NCI-H1092 (cell line): ENCODE measurements at places on chromosomes 7 and 10.

GRCh38 chr7:68288144-68288593 lies 1291.5 kb downstream of the TYW1 start:
- DNase-seq = peak; percentile 45

DNA sequence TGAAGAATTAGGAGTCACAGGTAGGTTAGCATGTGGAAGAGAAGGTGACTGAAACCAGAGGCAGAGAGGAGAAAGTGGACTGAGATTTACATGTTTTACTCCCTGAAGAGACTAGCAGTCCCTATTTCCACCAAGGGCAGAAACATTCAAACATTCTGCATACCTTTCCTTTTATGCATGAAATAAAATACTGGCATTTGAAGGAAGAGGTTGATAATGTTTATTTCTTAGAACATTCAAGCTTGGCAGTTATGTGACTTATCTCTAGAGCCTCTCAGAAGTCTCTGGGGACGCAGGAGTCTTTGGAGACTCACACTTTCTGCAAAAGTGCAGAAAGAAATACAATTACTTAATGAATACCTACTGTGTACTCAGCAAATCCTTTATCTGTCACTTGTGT lies 507.1 kb upstream of the C7orf33 start:
- DNase-seq = no peak

GRCh38 chr7:22121702-22122474 lies 176.2 kb upstream of the CDCA7L start:
- no peak for DNase-seq

- no peak for DNase-seq
Measured at GRCh38 chr10:131820626-131821025, 80.2 kb upstream of the PPP2R2D start.

DNA sequence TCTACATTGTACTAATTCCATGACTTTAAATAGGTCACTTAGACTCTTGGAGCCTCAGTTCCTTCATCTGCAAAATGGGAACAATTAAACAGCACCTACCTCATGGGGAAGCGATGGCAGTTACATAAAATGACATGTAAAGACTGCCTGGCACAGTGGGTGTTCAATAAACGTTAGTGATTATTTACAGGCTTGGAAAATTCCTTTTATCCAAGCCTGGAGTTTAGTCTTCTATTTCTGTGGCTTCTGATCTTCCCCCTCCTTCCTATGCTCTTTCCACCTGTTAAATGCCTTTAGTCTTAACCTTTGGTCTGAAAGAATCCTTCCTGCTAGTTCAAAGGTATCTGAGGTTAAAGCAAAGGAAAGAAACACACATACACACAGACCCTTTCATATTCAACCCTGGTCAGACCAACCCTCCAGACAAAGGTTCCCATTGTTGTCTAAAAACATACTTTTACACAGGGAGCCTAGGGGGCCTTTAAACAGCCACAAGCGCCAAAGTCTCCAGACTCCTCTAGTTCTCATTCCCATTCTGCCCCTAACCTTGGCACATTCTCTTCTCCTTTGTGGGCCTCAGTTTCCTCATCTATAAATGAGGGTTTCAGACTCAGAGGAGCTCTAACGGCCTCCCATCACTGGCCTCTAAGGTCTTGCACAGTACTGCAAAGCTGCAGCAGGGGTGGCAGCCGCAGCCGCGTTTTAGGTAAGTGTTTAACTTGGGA lies 21.4 kb downstream of the SORBS1 start:
- no peak for DNase-seq

- DNase-seq = no peak
Measured at GRCh38 chr7:18978108-18978495, 139.3 kb downstream of the TWIST1 start.

DNA sequence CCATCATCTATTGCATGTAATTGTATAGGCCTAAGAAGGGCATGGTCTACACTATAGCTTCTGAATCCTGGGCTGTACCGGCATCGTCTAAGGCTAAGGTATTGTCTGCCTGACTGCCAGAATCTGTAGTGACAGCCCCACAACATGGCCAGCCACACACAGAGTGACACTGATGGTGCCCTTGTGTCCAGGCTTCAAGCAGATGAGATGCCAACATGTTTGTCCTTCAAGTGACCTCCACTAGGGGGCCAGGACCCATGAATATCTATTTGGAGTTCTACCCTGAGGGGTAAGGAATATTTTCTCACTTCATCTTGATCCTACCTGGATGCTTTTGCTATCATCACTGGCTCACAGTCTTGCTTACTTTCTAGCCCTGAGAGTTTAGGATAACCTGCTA lies 1.5 kb downstream of the CYP3A7 start:
- no peak for DNase-seq

- no peak for DNase-seq
Measured at GRCh38 chr7:111076205-111076604, 14.7 kb upstream of the LRRN3 start.

GRCh38 chr7:84510505-84510904 lies 315.9 kb upstream of the SEMA3A start:
- no peak for DNase-seq

DNA sequence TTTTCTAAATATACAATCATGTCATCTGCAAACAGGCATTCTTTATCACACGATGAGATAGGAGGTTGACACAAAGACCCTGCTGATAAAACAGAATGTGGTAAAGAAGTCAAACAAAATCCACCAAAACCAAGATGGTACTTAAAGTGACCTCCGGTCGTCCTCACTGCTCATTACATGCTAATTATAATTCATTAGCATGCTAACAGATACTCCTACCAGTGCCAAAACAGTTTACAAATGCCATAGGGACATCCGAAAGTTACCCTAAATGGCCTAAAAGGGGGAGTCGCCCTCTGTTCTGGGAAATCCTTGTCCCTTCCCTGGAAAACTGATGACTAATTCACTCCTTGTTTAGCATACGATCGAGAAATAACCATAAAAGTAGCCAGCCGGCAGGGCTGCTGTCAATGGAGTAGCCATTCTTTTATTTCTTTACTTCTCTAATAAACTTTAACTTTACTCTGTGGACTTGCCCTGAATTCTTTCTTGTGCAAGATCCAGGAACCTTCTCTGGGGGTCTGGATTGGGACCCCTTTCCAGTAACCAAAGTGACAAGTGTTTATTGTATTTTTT lies 126.6 kb downstream of the CCDC71L start:
- no peak for DNase-seq
